ENCODE measurements at places on chromosomes 11 and 22.
A peak's percentile ranks its signal among the peaks of the same experiment; 100 is the strongest.

DNA sequence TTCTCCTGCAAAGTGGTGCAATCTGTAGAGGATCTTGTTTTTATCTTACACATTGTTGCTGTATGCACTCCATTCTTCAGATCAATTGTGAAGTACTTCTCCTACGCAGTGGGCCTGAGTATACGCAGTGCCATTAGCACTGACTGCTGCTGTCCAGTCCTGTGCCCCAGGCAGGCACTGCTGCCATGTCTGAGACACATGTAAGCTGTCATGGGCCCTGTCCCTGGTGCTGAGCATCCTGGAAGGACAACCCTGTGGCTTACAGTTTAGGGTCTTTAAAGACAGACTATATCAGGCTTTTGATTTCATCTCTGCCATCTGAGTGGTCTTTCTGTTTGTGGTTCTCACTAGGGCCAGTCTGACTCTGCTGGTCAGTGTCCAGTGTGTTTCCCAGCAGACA is 44.8 kb upstream of the PTPN5 start:
- no peak for DNase-seq

DNA sequence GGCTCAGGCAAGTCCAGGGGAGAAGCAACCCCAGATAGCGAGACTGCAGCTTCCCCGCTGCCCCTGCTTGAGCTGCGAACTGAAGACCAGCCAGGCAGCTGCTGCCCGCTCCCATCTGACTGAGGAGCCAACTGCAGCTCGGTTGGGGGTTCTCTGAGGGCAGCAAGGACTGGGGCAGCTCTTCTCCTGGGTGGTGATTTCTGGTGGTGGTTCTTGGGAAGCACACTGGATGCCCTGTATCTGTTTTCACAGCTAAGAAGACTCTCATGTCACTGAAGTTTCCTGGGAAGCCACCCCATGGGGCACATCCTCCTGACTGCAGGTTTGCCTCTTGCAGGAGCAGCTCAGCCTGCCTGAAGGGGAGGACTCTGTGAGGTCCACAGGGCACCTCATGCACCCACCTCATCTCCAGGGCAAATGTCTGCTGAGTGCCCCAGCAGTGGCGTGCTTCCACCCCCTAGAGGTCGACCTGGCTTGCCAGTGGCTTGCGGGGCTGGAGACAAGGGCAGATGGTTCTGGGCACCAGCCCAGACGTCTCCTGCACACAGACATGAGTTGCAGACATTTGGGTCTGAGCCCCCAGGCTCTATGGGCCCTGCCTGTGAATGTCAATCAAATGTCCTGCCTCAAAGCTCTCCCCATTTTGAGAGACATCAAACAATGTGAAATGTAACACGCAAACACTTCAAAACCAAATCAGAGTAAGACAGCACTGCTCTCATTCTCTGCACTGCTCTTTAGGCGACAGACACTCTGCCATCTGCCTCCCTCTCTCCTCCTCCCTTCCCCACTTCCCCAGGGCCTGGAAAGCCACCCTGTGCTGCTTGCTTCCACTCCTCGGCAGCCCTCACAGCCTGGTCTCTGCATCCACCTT is 800.9 kb downstream of the BRD1 start:
- no peak for DNase-seq

DNA sequence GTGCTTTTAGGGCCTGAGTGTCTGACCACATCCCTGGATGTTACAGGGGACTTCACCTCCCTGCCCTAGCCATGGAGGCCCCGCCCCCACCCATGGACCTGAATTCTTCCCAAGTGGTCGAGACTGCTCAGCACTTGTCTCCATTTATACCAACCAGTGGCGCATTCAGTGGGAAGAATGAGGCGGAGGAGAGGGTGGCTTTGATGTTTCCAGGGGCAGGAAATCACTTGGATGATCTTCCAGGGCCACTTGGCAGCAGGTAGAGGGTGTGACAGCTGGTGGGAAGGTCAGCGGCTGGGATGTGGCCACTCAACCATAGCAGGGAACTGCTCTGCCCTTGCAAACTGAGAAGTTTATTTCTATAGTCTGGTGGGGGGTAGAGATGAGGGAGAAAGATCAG is 155.1 kb upstream of the BLID start:
- no peak for DNase-seq

DNA sequence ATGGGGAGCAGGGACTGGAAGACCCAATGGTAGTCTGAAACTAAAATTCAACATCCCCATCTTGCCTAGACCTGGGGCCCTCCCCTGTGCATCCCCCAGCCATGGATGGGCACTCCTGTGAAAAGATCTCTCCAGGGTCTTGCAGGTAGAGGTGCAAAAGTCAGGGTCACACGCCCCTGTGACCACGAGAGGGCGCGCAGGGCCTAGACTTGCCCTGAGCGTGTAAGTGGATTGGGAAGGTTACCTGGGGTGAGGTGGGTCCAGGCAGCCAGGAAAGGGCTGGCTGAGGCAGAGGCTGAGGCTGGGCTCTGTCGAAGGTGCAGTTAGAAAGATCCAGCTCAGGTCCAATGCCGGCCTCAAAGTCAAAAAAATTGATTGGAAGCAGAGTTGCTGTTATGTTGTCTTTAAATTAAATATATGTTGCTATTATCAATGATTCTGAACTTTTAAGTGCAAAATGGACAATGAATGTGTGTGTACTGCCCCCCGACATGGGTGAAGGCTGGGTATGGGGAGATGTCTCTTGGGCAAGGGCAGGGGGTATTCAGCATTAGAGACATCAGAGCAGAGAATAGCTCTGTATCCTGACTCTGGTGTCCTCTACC is 4.8 kb upstream of the POU2F3 start:
- DNase-seq = peak; percentile 72

- DNase-seq = no peak
These were observed 253.1 kb downstream of the FAT3 start for GRCh38 chr11:92477686-92478085.

- no peak for DNase-seq
These were observed 15.3 kb downstream of the PHF21B start for GRCh38 chr22:44994399-44995104.

GRCh38 chr11:68440224-68440623 is 20.3 kb upstream of the PPP6R3 start:
- DNase-seq = no peak

DNA sequence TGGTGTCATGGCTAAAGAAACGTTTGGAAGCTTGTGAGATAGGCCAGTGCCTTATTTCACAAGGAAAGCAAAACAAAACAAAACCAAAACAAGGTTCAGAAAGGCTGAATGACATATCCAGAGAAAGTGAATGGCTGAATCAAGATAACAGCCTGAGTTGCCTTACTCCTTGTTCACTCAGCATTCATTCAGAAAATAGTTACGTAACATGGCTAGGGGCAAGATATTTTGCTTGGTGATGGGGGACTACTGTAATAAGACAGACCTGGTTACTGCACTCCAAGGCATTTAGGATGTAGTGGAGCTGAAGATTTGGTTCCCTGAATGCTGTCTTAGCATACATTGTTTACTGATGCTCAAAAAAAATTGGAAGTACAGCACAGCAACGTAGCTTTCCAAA is 47.7 kb downstream of the C11orf91 start:
- DNase-seq = no peak

DNA sequence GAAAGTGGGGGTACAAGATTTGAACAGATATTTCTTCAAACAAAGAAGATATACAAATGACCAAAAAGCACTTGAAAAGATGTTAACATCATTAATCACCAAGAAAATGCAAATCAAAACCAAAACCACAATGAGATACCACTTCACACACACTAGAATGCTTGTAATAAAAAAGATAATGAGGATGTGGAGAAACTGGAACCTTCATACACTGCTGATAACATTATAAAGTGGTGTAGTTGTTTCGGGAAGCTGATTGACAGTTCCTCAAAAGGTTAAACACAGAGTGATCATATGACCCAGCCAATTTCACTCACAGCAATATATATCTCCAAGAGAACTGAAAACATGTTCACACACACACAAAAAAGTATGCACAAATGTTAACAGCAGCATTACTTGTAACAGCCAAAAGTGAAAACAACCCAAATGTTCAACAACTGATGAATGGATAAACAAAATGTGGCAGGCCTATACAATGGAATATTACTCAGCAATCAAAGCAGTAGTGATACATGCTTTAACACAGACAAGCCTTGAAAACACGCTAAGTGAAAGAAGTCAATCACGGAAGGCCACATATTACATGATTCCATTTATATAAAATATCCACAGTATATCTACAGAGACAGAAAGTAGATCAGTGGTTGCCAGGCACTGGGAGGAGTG is 15.1 kb downstream of the PITPNB start:
- no peak for DNase-seq

DNA sequence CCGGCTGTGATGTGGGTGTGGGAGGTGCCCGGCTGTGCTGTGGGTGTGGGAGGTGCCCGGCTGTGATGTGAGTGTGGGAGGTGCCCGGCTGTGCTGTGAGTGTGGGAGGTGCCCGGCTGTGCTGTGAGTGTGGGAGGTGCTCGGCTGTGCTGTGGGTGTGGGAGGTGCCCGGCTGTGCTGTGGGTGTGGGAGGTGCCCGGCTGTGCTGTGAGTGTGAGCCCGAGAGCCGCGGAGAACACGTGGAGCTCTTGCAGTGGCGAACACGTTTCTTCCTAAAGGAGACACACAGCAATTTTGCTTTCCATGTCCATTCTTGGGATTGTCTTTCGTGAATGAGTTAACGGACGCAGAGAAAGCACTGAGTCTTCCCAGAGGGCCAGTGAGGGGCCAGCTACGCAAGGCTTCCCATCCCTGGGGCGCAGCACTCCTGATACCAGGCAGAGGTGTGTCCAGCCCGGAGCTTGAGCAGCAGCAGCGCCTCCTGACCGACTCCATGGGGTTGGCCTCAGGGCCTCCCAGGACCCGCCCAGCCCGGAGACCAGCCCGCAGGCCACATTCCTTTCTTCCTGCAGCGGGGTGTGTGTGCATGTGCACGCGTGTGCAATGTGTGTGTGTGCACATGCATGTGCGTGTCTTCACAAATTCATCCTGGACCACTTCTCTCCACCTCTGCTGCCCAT is 245.0 kb upstream of the B3GAT1 start:
- no peak for DNase-seq

DNA sequence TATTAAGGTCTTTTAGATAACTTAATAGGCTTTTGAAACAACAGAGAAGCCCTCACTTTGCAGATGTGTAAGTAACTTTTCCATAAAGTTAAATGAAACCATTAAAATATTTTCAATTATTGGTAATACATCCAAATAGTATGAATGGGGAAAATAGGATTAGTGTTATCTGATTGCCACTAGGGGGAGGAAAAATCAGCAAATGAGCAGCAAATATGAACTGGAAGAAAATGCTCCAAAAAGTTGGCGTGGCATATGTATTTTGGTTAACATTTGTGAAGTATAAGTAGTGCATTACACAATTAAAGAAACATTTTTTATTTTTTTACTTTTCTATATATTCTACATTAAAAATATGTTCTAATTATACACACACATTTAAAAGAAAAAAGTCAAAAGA is 259.8 kb upstream of the ANO5 start:
- DNase-seq = no peak

DNA sequence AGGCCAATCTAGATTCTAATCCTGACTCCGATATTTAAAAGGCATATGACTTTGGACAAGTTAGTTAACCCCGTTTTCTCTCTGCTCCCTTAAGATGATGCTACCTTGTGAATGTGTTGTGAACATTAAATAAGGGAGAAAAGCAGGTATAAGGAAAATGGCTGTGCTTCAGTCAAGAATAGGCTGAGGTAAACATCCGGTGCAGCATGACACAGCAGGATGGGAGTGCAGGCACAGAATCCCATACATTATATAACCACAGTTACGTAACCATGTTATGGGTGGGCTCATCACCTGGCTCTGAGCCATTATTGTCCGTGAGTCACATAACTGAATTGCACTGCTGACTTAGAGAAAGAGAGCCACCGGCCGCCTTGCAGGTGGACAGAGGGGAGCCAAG is 382.2 kb upstream of the ANO5 start:
- DNase-seq = no peak

DNA sequence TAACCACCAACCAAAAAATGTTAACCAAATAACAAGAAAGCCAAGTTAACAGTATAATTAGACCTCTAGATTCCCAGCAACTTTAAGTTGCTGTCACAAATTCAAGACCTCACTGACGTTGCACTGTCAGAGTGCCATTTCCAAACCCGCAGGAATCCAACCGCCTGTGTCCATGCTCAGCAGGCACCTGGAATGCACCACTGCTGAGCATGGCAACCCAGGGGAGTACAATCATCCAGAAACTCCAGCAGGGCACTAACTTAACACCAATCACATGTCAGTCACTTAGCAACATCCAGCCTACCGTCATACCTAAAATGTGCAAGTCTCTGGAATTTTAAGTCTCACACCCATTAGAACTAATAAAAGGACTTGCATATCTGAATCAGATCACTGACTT is 48.8 kb downstream of the SMCO4 start:
- DNase-seq = no peak

DNA sequence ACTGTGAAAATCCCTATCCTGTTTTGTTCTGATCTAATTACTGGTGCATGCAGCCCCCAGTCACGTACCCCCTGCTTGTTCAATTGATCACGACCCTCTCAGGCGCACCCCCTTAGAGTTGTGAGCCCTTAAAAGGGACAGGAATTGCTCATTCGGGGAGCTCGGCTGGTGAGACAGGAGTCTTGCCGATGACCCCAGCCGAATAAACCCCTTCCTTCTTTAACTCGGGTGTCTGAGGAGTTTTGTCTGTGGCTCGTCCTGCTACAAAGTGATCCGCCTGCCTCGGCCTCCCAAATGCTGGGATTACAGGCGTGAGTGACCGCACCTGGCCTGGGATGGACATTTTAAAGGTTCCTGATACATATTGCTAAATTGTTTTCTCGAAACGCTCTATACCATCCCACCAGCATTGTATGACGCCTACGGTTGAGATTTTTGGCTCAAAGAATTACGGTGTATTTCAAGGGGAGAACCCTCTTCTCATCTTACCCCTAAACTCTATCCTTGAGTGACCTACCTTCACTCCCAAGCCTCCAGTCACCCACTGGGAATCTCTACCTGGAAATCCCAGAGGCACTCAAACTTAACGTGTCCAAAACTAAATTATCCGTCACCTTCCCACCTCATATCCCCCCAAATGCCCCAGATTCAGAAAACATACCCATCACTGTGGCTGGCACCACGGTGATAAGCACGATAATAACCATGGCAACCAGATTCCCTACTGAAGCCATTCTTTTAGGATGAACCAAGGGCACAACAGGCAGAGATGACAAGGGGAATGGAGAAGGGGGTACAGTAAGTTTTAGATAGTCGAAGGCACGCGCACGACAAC is 789 bp upstream of the POLA2 start:
- no peak for DNase-seq

GRCh38 chr22:20996598-20997535 is 5.1 kb downstream of the THAP7 start:
- DNase-seq = no peak

- DNase-seq = no peak
These were observed 13.9 kb downstream of the CRTAM start for GRCh38 chr11:122852074-122852795.

- DNase-seq = no peak
These were observed 175.4 kb downstream of the CWF19L2 start for GRCh38 chr11:107282195-107282594.

- DNase-seq = peak; percentile 30
These were observed 51.0 kb downstream of the MTNR1B start for GRCh38 chr11:93020248-93021046.

DNA sequence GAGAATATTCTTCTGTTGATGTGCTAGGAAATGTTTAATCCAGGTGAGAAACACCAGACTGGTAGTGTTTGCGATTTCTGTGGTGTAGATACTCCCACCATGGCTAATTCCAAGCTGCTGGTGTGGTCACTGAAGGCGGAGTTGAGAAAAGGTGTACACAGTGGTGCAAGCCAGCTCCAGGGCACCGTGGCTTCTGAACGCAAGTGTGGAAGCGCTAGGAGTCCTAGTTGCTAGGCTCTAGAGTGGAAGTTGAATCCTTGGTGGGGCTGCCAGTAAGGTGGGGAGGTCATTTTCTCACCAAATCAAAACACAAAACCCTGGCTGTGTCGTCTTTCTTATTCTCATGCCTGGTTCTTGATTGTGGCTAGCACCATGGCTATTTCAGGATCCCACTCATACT is 61.6 kb downstream of the ZBTB16 start:
- DNase-seq = no peak

Data from NCI-H1436 (cell line).